ENCODE measurements at places on chromosomes 5 and 9.
A peak's percentile ranks its signal among the peaks of the same experiment; 100 is the strongest.

DNA sequence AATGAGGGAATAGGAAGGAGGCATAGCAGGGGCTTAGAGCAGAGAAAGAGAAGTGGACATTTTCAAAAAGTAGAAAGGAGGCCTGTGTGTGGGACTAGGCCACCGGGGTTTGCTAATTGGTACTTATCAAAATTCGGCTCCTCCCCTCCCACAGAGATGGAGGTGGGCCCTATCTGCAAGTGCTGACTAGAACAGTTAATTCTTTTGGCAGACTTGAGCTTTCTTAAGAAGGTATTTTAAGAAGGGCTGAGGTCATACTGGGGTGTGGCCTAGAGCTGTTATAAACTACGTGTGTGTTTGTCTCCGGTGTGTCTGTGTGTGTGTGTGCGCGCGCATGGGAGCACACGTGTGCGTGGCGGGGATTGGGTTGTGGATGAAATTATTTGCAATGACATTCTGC, 1086.5 kb downstream of the EFNA5 start:
- no peak for DNase-seq

GRCh38 chr9:81317223-81317622, 372.1 kb downstream of the TLE1 start:
- DNase-seq, result no peak

GRCh38 chr5:96143450-96143849, 181.8 kb upstream of the ELL2 start:
- peak; percentile 66 for DNase-seq

DNA sequence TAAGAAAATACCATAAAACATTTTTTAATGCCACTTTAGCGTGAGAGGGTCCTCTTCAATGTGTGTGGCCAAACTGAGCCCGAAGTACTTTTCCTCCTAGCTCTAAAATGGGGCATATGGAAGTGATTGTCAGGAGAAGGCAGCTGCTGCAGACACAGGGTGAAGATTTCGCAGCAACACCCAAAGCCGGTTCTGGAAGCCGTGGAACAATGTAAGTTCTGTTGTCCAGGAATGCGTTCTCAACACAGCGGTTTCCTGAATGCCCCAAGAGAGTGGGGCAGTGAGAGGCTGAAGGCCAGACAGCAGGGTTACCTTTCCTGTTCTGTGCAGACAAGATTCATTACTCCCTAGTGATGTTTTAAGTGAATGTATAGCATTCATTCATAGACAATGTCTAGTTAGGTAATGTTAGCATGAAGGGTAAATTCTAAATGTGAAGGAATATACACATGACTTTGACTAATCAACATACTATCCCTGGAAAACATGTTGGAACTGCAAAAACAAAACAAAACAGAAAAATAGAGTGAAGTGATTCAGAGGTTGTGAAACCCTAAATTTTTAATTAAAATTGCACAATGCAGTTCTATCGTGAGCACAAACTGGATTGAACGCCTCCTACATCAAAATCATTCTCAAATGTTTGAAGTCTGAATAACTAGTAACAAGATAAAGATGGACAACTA, 197.0 kb upstream of the SEMA6A start:
- no peak for DNase-seq

DNA sequence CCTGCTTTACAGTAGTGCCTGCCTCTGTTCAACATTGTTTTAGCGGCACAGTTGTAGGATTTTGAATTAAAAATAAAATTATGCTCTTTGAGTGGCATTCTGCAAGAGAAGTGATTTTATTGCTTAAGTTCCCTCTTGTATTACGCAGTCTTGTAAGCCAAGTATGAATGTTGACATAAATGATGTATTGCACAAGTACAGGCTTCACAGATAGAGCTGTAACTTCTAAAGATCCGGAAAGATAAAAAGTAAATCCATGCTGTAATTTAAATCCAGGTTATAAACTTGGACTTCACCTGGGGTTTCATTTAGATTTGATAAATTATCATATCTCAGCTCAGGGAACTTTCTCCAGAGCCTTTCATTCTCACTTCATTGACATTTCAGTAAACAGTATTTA, 1114.7 kb downstream of the PTPRD start:
- no peak for DNase-seq

GRCh38 chr5:128093368-128093767, 9.8 kb downstream of the SLC12A2 start:
- DNase-seq, result peak; percentile 16

GRCh38 chr9:87641067-87641466, 84.9 kb upstream of the CTSL start:
- DNase-seq, result no peak

DNA sequence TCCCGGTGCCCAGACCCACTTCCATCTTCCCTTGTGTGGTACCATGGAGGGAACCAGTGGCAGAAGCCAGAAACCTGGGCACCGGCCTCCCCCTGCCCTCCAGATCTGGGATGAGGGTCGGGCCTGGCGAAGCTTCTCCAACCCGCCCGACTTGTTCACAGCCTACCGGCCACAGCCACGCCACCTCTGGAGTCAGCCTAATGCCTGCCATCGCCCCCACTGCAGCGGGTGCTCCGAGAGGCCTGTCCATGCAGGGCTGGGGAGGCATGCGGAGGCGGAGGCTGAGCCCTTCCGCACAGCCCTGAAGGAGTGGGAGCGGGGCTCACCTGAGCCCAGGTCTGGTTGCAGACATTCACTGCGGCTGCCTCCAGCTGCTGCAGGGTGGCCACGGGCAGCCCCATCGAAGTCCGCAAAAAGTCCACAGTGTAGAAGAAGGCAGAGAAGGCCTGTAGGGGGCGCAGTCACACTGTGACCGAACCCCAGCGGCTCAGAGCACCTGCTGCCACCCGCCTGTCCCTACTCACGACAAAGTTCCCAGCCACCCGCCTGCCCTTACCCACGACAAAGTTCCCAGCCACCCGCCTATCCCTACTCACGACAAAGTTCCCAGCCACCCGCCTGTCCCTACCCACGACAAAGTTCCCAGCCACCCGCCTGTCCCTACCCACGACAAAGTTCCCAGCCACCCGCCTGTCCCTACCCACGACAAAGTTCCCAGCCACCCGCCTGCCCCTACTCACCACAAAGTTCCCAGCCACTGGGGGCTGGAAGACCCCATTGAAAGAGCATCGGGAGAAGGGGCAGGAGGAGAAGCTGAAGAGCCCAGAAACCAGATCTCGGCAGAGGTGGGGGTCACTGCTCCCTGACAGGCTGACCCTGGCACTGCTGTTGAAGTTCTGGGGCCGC, 3.8 kb upstream of the NPDC1 start:
- DNase-seq, result no peak

- peak; percentile 2 for DNase-seq
These were observed 31.6 kb downstream of the C9orf40 start for GRCh38 chr9:74920944-74921626.

DNA sequence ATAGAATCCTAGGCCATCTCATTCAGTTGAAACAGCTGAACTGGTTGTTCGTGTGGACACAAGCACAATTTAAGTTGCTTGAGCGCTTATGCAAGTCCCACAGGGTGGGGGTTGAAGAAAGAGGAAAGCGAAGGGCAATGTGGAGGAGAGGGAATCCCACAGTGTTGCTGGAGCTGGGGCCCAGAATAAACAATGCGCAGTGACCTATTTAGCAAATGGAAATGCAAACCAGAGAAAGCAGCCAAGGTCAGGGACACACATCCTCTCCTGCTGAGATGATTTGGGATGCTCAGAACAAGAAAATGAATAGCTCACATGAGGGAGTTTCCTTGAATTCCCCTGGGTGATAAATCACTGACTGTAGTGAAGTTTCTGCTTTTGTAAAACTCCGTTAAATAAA, 838.3 kb downstream of the TLE4 start:
- no peak for DNase-seq

GRCh38 chr5:127275641-127276193, 14.9 kb upstream of the MEGF10 start:
- no peak for DNase-seq

DNA sequence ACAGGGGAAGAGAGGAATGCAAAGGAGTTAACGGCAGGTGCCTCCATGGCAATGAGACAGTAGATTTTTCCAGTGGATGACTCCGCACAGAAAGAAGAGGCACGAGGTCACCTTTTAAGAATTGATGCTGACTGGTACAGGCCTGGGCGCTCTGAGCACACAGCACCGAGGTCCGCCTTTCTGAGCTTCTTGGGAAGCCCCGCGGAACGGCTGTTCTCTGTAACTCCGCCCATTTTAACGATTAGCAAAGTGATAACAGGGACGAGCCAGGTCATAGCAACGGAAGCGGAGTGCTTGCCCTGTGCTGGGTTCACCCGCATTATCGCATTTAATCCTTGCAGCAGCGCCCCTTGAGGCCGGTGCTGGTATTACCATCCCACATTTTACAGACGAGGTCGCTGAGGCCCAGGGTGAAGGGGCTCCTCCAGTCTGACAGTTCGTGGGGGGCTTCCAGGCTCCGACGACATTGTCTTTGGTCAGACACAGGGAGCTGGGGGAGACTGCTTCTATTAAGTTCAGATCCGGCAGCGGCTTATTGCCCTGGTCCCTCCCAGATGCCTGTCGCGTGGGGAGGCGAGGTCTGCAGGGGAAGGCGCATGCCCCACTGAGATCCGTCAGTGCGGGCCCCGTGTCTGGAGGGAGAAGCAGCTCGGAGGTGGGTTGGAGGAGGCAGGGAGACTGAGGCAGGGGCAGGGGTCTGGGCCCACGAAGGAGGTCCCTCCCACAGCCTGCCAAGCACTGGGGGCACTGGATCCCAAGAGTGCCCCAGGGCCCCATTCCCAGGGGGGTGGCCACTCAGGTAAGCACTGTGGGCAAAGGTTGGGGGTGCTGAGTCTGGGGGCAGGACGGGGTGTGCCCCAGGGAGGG, 22.3 kb upstream of the HMCN2 start:
- DNase-seq, result no peak

DNA sequence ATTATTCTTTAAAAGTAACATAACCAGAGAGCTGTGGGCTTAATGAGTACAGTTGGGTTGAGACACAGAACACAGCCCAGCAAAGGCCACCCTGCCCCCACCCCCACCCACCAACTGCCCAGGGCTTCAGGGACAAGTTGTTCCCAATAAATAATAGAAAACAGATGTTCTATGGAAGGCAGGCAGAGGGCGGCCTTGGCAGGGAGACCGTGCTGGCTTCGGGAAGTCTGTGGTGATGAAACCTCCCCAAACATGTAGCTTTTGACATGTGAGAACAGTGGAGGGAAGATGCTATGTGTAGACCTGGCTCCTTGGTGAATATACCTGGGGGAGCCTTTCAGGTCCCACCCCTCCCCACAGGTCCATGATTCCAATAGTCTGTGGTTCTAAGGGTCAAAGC, 10.0 kb downstream of the TRAF1 start:
- peak; percentile 79 for DNase-seq

DNA sequence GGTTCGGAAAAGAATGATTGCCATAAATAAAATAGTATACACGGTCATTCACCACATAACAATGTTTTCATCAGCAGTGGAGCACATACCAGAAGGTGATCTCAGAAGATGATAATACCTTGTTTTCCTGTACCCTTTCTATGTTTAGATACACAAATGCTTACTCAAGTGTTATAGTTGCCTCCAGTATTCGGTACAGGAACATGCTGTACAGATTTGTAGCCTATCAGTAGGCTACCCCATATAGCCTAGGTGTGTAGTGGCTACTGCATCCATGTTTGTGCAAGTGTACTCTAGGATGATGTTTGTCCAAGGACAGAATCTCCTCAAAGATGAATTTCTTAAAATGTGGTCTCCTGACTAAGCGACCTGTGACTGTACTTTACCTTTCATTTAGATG, 59.2 kb downstream of the ICE1 start:
- DNase-seq, result no peak

GRCh38 chr5:132056610-132057497, 3.6 kb upstream of the IL3 start:
- DNase-seq, result no peak

DNA sequence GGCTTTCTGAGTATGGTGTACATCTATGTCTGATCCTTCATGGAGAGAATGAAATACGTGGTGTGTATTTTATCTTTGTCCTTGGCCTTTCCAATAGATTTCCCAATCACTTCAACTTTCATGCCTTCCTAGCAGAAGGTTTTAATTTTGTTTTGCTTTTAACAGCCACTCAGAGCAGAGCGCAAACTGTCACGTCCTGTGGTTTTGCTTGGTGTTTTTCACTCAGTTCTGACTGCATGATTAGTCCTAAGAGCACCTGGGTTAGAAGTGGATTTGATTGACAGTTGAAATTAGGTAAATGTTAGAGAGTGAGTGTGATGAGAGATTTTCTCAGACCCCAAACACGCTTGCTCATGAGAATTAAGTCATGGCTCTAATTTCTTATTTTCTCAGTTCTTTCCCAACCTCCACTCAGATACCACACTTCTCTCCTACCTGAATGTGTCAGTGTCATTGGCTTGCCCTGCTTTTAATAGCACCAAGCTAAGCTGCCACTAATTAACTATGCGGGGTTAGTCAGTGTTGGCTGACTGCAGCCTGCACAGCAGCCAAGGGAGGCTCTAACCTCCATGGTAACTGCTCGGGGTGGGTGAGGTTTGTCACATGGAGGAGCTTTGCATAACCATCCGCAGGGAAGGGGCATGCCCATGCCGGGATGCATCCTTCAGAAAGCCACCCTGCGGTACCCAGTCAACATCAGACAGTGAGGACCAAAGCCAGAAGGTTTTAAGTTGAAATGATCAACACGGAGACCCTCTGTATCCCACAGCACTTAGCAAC, 173.4 kb downstream of the NR3C1 start:
- DNase-seq, result no peak

DNA sequence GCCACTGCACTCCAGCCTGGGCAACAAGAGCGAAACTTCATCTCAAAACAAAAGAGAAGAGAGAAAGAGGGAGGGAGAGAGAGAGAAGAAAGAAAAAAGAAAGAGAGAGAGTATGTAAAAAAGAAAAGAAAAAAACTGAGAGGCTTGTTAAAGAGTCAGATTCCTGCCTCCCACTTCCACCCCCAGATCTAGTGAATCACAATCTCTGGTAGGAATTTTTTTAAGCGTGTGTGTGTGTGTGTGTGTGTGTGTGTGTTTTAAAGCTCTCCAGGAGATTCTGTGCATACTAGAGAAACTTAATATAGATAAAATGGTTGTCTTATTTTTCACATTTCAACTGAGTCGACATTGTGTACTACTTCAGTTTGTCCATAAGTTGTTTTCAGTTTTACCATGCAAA, 32.0 kb downstream of the SAR1B start:
- peak; percentile 32 for DNase-seq

DNA sequence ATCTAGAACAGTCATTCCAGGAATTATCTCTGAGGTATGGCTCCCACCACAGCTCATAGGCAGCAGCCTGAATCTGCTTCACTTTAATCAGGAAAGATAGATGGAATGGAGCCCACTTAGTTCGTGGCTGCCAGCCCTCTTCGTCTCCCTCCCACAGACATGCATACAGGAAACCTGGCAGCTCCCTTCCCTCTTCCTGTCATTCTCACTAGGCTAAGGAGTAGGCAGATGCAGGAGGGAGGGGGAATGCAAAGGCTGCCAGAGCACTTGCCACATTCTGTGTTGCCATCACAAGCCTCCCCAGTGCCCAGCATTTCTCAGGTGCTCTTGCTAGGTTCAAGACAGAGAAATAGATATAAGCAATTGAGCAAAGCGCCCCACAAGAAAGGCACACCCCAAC, 378.9 kb downstream of the ELAVL2 start:
- DNase-seq, result no peak
